ENCODE measurements at places on chromosomes 13 and 19.
A peak's percentile ranks its signal among the peaks of the same experiment; 100 is the strongest.

DNA sequence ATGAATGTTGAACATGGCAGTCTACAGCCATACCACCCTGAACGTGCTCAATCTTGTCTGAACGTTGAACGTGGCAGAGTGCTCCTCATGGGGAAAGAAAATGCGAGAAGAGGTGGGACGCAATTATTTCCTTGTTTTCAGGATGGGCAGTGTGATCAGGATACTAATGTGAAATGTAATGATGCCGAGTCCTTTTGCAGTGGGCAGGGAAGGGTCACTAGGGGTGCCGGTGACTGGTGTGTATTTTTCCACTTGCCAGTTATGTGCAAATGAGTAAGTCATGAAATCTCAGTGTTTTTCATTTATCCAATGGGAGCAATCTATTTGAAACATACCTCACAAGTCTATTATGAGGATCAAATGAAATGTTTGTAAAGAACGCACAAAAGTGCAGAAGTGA lies 84.8 kb downstream of the LNX2 start:
- no peak for DNase-seq

DNA sequence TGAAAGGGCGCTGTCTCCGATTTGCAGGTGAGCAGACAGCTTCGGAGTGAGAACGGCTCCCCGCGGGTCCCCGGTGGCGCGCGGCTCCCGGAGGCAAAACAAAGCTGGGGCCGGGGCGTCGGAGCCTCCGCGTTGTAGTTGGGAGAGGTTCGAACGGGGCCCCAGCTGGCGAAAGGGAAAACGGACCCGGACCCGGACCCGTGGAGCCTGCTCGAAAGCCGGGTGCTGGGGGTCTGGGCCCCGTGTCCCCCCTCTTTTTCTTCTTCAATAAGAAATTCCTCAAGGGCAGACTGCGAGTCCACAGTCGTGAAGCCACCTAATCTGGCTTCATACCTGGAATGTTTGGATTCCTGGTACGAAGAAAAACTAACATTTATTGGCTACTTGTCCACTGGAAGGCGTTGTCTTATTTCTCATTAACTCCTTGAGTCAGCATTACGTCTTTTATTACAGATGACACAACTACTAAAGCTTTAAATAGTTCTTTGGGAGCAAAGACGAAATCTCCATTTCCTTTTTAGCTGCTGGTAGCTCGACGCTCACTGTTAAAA lies 632 bp upstream of the MTIF3 start:
- DNase-seq = peak; percentile 54

DNA sequence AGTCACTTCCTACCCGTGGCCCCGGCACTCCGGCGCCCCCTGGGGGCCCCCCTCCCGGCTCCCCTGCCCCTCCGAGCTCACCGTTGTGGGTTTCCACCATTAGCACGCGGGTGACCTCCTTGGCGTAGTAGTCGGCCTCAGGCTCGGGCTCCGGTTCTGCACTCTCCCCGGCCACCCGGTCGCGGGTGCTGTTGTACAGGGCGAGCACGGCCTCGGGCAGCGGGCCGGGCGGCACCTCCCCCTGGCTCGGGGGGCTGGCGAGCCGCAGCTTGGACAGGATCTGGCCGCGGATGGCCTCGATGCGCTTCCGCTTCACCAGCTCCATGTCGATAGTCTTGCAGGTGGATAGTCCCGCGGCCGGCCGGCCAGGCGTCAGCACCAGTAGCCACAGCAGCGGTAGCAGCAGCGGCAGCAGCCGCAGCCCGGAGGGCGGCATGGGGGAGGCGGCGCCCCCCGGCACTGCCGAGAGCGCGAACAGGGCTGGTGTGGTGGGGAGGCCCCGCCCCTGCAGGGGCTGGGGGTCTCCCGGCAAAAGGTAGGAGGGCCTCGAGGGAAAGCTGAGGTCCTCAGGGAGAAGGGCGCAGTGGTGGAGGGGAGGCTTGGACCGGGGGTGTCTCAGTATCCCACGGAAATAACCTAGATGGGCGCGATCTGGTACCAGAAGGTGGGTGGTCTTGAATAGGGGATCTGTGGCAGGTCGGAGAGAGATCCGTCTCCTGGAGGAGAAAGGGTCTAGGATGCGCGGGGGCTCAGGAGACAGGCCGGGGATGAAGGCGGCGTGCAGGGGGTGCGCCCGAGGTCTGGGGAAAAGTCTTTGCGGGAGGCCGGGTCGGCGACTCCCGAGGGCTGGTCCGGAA lies 885 bp downstream of the TGFB1 start:
- peak; percentile 91 for DNase-seq

GRCh38 chr13:39524795-39525194 lies 78.2 kb downstream of the LHFPL6 start:
- DNase-seq = no peak

- no peak for DNase-seq
Measured at GRCh38 chr13:47696674-47697073, 304.4 kb downstream of the SUCLA2 start.

DNA sequence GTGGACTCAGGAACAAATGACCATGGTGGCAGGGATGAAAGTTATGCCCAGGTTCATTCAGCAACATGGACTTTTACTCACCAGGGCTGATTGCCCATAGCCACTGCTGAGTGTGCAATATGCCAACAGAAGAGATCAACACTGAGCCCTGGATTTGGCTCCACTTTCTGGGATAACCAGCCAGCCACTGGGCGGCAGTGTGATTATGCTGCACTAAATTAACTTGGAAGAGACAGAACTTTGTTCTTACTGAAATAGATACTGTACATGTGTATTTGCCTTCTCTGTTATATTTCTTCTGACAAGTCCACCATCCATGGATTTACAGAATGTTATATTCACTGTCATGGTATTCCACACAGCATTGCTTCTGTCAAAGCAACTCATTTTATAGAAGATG lies 257.4 kb downstream of the TDRD3 start:
- DNase-seq = no peak

- peak; percentile 46 for DNase-seq
Measured at GRCh38 chr13:32309312-32310133, 5.6 kb downstream of the ZAR1L start.
